ENCODE measurements at places on chromosomes 2 and 18.

DNA sequence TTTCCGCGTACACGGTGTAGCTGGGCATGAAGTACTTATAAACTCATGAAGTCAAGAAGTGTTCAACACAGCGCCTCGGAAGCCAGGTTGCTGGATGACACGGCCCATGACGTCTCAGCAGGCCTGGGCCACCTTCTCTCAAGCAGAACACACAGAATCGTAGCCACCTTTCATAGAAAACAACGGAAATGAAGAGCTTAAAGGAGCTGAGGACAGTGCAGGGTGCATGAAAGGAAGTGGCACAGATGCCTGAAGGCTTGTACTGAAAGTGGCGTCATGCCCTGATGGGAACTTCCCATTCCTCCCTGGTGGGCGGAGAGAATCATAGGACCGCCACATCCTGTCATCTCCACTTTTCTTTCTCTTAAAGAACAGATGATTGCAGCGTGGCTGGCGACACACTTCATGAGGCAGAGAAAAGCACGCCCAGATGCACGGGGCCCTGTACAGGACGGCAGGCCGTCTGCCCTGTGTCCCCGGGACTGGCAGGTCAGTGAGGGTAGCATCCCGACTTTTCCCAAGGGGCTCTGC, 31.1 kb downstream of the HDAC4 start:
- peak; percentile 36 for DNase-seq

- DNase-seq = no peak
Measured at GRCh38 chr2:195543063-195543462, 114.0 kb upstream of the SLC39A10 start.

GRCh38 chr2:122009561-122009960, 254.1 kb downstream of the TSN start:
- no peak for DNase-seq

- DNase-seq = peak; percentile 52
Measured at GRCh38 chr2:199462956-199463692, 5.4 kb upstream of the SATB2 start.

GRCh38 chr2:79200762-79201161, 41.2 kb upstream of the REG3A start:
- no peak for DNase-seq

DNA sequence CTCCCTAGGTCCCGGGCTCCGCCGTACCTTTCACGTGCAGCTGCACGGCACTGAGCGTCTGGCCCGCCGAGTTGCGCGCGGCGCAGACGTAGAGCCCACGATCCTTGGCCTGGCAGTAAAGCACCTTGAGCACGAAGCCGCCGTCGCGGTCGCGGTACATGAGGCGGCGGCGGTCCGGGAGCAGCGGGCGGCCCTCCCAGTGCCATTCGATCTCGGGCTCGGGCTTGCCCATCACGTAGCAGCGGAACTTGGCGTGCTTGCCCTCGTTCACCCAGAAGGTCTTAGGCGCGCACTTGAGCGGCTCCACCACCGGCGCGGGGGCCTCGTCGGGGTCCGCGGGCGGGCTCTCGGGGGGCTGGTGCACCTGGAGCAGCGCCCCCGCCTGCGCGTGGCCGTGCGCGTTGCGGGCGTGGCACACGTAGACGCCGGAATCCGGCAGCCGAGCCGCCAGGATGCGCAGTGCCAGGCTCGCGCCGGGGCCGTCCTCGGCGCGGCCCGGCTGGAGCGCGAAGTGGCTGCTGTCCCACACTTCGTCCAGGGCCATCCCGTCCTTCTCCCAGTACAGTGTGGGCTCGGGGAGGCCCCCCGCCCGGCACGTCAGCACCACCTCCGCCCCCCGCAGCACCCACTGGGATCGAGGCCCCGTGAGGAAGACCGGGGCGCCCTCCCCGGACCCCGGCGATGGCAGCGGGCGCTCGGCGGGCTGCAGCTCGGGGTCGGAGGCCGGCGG, 980 bp downstream of the OBSL1 start:
- DNase-seq = peak; percentile 11
